ENCODE measurements at places on chromosomes 5 and 9.

- no peak for DNase-seq
Observed at GRCh38 chr9:125995006-125995405, 247.8 kb downstream of the PBX3 start.

DNA sequence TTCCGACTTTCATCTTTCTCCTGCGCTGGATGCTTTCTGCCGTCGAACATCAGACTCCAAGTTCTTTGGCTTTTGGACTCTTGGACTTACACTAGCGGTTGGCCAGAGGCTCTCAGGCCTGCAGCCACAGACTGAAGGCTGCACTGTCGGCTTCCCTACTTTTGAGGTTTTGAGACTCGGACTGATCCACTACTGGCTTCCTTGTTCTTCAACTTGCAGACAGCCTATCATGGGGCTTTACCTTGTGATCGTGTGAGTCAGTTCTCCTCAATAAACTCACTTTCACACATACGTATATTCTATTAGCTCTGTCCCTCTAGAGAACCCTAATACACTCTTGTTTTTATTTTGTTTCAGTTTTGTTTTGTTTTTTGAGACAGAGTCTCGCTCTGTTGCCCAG is 10.3 kb downstream of the FKBP15 start:
- no peak for DNase-seq

- DNase-seq, result no peak
Observed at GRCh38 chr5:97297063-97297703, 114.1 kb upstream of the RIOK2 start.

DNA sequence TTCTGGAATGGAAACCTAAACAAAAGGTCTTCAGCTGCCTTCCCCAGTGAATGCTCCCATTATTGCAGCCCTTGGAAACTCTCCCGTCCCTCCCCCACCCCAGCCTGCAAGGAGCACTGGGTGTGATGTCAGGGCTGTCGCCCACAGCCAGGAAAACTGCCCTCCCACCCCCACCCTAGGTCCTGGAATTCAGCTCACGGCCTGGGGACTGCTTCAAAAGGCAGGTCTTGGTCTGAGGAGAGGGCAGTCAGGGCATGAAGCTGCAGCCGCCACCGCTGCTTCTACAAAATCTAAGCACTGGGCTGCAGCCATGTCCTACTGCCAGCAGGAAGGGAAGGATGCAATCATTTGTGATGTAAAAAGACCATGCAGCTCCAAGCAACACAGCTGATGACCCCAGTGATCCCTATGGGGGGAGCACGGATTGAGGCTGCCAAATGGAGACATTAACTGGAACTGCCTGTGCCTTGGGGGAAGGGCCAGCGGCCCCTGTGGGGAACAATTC is 11.4 kb downstream of the GRHPR start:
- no peak for DNase-seq

- no peak for DNase-seq
Observed at GRCh38 chr5:39080597-39081204, 6.5 kb upstream of the RICTOR start.

- no peak for DNase-seq
Observed at GRCh38 chr5:114243281-114243971, 118.4 kb upstream of the KCNN2 start.

All from activated T-helper 9 cell treated with anti-CD3 and anti-CD28 coated beads, Interleukin-2, amount 50 U/mL, for 16 hours (primary cell).